ENCODE measurements at places on chromosomes 6 and 20.
A peak's percentile ranks its signal among the peaks of the same experiment; 100 is the strongest.

DNA sequence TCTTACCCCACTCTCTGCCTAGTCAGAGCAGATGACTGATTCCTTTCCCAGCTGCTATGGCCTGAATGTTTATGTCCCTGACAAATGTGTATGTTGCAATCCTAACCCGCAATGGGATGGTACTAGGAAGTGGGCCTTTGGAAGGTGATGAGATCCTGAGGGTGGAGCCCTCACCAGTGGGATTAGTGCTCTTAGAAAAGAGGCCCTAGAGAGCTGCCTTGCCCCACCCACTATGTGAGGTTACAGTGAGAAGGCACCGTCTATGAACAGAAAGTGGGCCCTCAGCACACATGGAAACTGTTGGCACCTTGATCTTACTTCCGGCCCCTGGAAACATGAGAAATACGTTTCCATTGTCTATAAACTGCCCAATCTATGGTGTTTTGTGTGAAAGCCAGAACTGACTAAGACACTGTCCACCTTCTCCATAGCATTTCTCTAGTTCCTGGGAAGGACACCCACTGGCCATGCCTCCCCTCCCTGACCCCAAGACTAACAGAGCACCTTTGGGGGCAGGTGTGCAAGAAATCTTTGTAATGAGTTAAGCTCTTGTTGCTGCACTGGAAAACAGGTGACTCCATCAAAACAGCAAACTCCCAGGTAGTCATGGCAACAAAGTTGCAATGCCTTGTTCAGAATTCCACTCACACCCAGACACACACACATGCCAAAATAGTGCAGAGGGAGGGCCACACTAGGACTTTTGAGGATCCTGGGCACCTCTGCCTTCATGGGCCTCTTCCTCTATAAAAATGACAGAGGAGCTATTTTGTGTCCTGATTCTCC is 16.2 kb downstream of the GABRR2 start:
- no peak for DNase-seq

DNA sequence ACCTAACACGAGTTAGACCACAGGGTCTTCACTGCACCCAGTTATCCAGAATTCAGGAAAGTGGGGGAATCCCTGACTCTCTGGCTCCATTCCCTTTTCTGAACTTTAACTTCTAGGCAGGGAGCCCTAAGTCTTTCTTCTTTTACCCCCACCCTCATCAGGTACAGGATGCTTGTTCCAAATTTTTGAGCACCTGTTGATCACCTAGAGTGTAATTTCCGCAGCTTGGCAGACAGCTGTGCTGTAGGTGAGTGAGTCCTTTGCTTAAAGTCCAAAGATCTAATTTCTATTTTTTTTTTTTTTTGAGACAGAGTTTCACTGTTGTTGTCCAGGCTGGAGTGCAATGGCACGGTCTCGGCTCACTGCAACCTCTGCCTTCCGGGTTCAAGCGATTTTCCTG is 89.5 kb upstream of the AKIRIN2 start:
- no peak for DNase-seq

- DNase-seq, result no peak
Measured at GRCh38 chr20:62741191-62741691, 32.6 kb downstream of the NTSR1 start.

DNA sequence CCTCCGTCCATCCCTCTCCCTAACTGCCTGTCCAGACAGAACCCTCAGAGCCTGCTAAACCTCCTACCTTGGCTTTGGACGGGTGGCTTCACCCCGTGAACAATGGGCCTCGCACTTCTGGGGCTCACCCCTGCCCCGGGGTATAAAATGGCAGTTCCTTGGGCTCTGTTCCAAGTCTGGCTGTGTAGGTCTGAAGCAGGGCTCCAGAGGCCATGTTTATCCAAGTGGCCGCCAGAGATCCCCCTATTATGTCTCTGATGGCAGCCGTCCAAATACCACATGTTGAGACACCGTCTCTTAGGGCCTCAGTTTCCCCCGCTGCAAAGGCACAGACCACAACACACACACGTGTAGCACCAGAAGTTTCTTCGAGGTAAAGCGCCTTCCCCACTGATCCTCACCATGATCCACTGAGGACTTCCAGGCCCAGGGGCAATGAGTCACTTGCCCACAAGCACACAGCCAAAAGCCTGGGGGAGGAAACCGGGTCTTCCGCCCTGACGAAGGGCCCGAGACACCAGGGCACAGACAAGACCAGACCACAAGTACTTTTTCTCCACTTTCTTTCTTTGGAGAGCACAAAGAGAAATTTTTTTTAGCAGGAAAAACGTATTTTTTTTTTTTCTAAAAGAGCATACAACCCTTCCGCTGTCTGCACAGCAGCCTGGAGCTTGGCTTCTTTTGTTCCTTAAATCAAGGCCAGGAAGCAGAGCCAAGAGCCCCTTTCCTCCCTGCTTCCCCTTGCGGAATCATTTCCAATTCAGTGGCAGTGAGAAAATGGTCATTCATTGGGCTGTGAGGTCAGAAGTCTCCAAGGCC is 11.8 kb downstream of the CPNE5 start:
- DNase-seq, result no peak

DNA sequence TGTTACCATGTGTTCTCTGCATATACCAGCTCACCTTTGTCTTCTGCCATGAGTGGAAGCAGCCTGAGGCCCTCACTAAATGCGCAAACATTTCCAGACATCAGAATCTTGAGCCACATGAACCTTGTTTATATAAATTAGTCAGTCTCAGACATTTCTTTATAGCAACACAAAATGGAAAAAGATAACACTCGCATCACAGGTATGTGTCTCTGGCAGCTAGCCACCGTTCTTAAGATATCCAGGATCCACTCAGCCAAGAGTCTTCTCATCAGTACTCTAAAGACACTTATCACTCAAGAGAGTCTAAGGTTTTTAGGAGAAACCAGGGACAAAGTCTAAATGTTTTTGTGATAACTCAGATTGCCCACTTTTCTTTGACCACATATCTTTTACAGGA is 43.1 kb upstream of the HLA-A start:
- no peak for DNase-seq

DNA sequence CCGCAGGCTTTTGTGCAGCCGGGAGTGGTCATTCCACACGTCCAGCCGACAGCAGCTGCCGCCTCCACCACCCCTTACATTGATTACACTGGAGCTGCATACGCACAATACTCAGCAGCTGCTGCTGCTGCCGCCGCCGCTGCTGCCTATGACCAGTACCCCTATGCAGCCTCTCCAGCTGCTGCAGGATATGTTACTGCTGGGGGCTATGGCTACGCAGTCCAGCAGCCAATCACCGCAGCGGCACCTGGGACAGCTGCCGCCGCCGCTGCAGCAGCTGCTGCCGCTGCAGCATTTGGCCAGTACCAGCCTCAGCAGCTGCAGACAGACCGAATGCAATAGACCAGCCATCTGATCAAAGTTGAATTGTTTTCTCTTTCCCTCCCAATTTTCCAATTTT is 10.6 kb downstream of the RBM24 start:
- no peak for DNase-seq

DNA sequence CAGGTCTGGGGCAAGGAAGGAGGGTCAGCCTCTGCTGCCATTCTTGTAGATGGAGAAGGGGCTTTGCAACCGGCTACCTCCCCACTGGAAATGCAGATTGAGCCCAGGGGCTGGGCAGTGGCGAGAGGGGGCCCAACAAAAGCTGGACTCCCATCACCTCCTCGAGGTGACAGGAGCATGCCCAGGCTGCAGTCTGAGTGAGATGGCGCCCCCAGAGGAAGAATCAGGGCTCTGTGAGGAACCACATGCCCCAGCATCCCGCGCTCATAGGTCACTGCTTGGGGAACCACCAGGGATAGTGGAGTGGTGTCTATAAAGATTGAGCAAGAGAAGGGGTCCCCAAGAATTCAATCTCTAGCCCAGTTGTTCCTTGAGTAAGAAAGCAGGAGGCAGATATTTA is 31.6 kb upstream of the NEDD9 start:
- no peak for DNase-seq

- DNase-seq, result no peak
Measured at GRCh38 chr6:129901910-129902309, 40.8 kb upstream of the TMEM244 start.

GRCh38 chr20:62539198-62540045 is 63.6 kb upstream of the GATA5 start:
- DNase-seq, result no peak

- no peak for DNase-seq
Measured at GRCh38 chr20:52031206-52031562, 160.4 kb downstream of the ZFP64 start.

DNA sequence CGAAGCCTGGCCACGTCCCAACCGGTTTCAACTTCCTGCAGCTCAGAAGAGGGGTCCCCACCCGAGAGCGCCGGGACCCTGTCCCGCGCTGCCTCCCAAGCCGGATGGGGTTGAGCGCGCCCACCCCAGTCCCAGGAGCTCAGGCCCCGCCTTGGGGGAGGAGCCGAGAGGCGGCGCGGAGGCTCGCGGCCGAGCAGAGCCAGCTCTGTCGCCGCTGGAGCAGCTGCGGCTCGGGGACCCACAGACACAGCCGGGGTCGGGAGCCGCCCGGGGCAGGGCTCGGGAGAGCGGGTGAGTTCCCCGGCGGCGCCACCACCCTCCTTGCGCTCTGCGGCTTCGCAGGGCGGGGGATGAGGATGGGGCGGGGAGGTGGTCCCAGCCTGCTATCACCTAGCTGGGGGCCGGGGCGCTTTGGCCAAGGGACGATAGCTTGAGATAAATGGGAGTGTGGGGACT is at the start of gene PPP1R16B:
PPP1R16B (plus strand) TSS at position 196 of the 456 bp plus-strand sequence. CDS start 30,229 bp downstream, outside the sequence.
- DNase-seq, result no peak

- no peak for DNase-seq
Measured at GRCh38 chr6:145681965-145682364, 53.4 kb downstream of the EPM2A start.

- no peak for DNase-seq
Measured at GRCh38 chr6:75850026-75850833, 101.2 kb downstream of the MYO6 start.

- no peak for DNase-seq
Measured at GRCh38 chr6:168438783-168439520, 2.0 kb upstream of the SMOC2 start.

GRCh38 chr20:38853759-38854158 is 48.3 kb downstream of the PPP1R16B start:
- DNase-seq, result no peak

- DNase-seq, result no peak
Measured at GRCh38 chr6:32194825-32195651, 2.6 kb upstream of the GPSM3 start.

GRCh38 chr6:36139431-36139830 is 9.1 kb downstream of the MAPK13 start:
- no peak for DNase-seq

DNA sequence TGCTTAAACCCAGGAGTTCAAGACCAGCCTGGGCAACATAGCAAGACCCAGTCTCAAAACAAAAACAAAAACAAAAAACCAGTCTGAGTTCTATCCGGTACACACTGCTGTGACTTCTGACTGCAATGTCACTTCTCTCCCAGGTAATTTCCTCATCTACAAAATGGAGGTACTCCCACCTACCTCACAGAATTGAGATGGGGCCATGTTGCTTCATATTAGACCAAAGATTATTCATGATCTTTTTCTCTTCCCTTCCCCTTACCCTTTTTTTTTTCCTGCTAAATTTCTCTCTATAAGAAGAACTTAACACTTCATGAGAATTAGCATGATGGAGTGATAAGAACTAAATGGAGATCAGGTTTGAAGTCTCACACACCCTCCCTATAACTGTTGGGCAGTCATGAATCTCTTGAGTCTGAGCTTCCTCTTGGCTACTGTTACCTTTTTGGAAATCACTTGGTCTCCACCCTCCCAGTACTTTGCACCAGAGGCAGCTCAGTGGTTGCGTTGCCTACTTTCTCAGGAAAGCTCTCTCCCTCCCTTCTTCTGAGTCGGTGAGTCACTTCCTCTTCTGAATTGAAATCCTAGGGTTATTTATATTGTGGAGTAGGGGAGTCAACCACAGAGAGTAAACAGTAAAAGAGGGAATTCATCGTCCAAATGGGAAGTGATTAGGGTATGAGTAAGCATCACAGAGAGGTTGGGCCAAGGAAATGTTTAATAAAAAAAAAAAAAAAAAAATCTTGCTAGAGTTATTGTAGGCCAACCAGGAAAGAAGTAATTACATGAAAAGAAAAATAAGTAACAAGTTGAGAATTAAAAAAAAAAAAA is 59.9 kb upstream of the MAP7 start:
- peak; percentile 21 for DNase-seq
